ENCODE measurements at places on chromosomes 3 and 15.

DNA sequence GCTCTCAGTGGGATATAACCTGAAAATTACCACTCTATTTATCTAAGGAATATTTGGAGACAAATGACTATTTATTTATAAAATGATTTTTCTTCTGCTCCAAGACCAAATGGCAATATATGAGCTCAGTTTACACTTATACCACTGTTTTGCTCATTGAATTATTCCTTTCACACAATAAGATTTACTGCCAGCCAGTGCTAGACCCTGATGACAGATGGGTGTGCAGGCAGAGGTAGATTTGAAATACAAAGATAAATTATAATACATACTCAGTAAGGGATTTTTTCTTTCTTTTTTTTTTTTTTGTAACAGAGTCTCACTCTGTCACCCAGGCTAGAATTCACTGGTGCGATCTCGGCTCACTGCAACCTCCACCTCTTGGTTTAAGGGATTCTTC, 980.3 kb downstream of the EPHA3 start:
- no peak overlapping the region for H3K27ac ChIP-seq
- H3K36me3 ChIP-seq: no peaks in the 10 kb centered on the region
- no peak for DNase-seq
- H3K4me1 ChIP-seq: no peaks in the 10 kb centered on the region

DNA sequence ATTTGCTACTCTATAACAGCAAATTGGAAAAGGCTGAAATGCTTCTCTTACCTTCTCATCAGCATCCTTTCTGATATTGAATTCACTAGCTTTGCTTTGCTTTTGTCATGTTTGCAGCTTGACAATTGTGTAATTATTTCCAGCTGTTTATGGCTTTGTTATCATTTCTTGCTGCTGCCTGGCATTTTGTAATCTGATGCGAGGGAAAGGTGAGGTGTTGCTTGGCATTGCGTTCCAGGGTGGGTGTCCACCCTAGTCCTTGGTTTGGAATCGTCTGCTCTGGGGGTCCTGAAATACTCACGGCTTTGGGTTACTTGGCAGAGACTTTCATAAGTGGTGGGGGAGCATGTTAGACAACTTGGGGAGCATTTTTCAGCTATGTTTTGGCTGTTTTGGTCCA, 2.9 kb downstream of the CACNA2D3 start:
- peaks cover 10% of the 10 kb centered on the region for H3K4me1 ChIP-seq
- H3K4me3 ChIP-seq: no peak overlapping the region
- DNase-seq: no peak
- H3K27me3 ChIP-seq: peaks cover 13% of the 10 kb centered on the region
- no peaks in the 10 kb centered on the region for H3K36me3 ChIP-seq

DNA sequence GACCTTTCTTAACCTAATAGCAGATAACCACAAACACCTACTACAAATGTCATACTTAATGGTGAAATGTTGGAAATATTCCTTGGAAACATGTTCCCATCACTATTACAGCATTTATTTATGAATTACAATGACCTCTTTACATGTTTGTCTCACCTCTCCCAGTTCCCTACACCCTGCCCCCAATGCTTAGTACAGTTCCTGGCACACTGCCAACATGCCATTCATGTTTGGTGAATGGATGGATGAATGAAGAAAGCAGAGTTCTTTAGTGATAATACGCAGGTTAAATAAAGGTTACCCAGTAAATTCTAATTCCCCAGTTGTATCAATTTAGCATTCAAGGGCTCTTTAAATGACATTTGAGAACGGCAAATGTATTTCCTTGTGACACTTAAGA, 259.9 kb upstream of the ATP11B start:
- H3K4me1 ChIP-seq: no peaks in the 10 kb centered on the region
- H3K27me3 ChIP-seq: no peaks in the 10 kb centered on the region
- no peak overlapping the region for H3K27ac ChIP-seq
- no peaks in the 10 kb centered on the region for H3K36me3 ChIP-seq
- H3K4me3 ChIP-seq: no peak overlapping the region

DNA sequence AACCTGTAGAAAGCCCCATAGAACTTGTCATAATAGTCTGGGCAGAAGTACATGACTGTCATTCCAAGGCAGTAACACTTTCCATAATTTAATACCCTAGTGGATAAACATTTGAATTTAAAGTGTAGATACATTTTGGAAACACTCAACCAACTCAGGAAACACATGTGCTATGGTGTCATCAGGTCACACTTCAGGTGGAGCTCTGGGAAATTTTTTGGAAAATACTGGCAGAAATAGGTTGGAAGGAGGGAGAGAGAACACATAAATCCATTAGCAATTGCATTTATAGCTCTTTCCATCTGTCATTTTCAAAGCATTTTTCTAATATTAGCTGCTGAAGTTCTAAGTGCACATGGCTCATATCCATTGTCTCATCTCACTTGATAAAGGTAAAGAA, 135.7 kb downstream of the MEIS2 start:
- no peaks in the 10 kb centered on the region for H3K36me3 ChIP-seq
- no peaks in the 10 kb centered on the region for H3K27me3 ChIP-seq
- peaks cover 7% of the 10 kb centered on the region for H3K4me1 ChIP-seq
- no peak for DNase-seq

DNA sequence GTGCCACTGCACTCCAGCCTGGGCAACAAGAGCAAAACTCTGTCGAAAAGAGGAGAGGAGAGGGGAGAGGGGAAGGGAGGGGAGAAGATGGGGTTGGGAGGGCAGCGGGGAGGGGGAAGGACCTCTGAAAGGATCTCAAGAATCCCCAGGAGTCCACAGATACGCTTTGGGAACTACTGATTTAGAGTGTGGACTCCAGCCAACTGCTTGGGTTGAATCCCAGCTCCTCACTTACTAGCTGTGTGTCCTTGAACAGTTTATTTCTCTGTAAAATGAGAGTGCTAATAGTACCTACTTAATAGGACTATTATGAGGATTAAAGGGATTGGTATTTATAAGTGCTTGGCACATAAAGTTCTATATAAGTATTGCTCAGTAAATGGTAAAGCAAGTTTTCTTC, 45.0 kb upstream of the FAH start:
- H3K4me1 ChIP-seq: peaks cover 11% of the 10 kb centered on the region
- peak; percentile 36 for DNase-seq
- H3K27ac ChIP-seq: no peak overlapping the region
- no peaks in the 10 kb centered on the region for H3K36me3 ChIP-seq

GRCh38 chr15:70762469-70763119, 764 bp downstream of the UACA start:
- no peaks in the 10 kb centered on the region for H3K36me3 ChIP-seq
- H3K4me3 ChIP-seq: peak overlapping the region; percentile 86
- peak overlapping the region; percentile 84 for H3K27ac ChIP-seq
- no peaks in the 10 kb centered on the region for H3K27me3 ChIP-seq

GRCh38 chr3:116873142-116873541, 163.6 kb downstream of the TUSC7 start:
- H3K36me3 ChIP-seq: no peaks in the 10 kb centered on the region
- H3K4me1 ChIP-seq: no peaks in the 10 kb centered on the region
- H3K4me3 ChIP-seq: no peak overlapping the region
- no peak for DNase-seq
- no peaks in the 10 kb centered on the region for H3K27me3 ChIP-seq

- no peaks in the 10 kb centered on the region for H3K36me3 ChIP-seq
- no peaks in the 10 kb centered on the region for H3K27me3 ChIP-seq
- H3K4me3 ChIP-seq: no peak overlapping the region
- no peak overlapping the region for H3K27ac ChIP-seq
Observed at GRCh38 chr3:125220727-125221429, 8.3 kb upstream of the SLC12A8 start.

- H3K27ac ChIP-seq: no peak overlapping the region
- H3K4me3 ChIP-seq: no peak overlapping the region
- DNase-seq: no peak
- H3K4me1 ChIP-seq: peaks cover 16% of the 10 kb centered on the region
- no peaks in the 10 kb centered on the region for H3K27me3 ChIP-seq
- no peaks in the 10 kb centered on the region for H3K36me3 ChIP-seq
Observed at GRCh38 chr3:122257644-122258364, 67.2 kb upstream of the CSTA start.

GRCh38 chr3:12963922-12964701, 109.1 kb downstream of the IQSEC1 start:
- peak; percentile 61 for DNase-seq
- H3K27me3 ChIP-seq: no peaks in the 10 kb centered on the region
- peaks cover 67% of the 10 kb centered on the region for H3K4me1 ChIP-seq
- H3K36me3 ChIP-seq: no peaks in the 10 kb centered on the region
- H3K27ac ChIP-seq: peak overlapping the region; percentile 58
- no peak overlapping the region for H3K4me3 ChIP-seq

DNA sequence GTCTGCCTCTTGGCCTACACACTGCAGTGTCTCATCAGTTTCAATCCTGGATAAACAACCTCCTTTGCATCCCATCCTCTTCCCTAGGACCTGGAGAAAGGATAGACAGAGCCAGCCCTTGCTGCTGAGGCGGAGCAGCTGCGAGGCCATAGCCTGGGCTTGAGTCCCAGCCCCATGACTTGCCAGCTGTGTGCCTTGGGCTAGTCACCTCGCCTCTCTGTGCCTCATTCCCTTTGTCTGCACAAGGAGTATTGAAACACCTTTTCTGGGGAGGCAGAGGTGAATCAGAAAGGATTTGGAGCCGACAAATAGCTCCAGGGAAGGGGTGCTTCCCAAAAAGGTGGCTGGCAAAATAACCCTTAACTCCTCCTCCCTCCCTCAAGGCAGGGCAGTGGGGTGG, 65.0 kb upstream of the SLC6A1 start:
- DNase-seq: no peak
- H3K27ac ChIP-seq: no peak overlapping the region
- H3K27me3 ChIP-seq: no peaks in the 10 kb centered on the region
- H3K4me3 ChIP-seq: no peak overlapping the region
- H3K4me1 ChIP-seq: no peaks in the 10 kb centered on the region

- H3K4me3 ChIP-seq: no peak overlapping the region
- DNase-seq: no peak
- H3K27ac ChIP-seq: no peak overlapping the region
- no peaks in the 10 kb centered on the region for H3K36me3 ChIP-seq
Observed at GRCh38 chr3:130960139-130960795, 66.4 kb downstream of the ASTE1 start.

DNA sequence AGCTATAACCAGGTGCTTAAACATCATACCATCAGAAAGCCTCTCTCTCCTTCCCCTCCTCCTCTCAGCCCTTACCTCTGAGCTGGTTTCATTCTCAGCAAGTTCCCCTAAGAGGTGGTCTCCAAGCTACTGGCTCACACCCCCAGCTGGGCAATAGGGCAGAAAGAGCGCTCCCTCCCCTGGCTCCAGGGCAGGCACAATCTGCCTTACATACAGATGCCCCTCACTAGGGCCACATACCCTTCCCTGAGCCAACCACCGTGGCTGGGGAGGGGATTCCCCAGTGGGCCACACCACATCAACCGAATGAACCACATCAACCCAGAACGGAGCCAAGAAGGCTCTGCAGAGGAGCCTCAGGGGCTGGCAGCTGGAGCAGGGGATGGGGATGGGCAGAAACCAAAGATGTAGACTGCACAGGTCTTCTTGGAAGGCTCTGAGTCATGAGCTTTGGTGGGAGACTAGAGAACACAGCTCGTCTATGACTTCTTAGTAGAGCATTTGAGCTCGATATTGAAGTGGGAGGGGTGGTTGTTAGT, 4.6 kb upstream of the FBLN2 start:
- peaks cover 15% of the 10 kb centered on the region for H3K27me3 ChIP-seq
- no peaks in the 10 kb centered on the region for H3K36me3 ChIP-seq
- DNase-seq: no peak

DNA sequence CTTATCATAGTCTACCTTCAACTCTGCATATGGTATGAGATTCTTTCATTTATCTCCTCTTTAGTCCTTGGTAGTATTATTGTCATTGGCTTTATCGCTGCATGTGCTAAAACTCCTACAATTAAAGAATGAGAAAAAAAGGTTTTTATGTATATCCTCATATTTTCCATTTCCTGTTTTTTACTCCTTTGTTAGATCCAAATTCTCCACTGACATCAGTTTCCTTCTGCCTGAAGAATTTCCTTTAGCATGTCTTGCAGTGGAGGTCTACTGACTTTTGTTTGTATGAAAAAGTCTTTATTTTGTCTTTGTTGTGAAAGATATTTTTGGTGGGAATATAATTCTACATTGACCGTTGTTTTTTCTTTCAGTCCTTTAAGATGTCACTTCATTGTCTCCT, 81.0 kb upstream of the TNIK start:
- no peaks in the 10 kb centered on the region for H3K36me3 ChIP-seq
- no peak overlapping the region for H3K4me3 ChIP-seq
- no peak overlapping the region for H3K27ac ChIP-seq
- DNase-seq: no peak

- H3K4me3 ChIP-seq: no peak overlapping the region
- no peak for DNase-seq
- peaks cover 2% of the 10 kb centered on the region for H3K27me3 ChIP-seq
- H3K36me3 ChIP-seq: no peaks in the 10 kb centered on the region
- H3K4me1 ChIP-seq: no peaks in the 10 kb centered on the region
- H3K27ac ChIP-seq: no peak overlapping the region
Observed at GRCh38 chr3:11037976-11038375, 45.4 kb downstream of the SLC6A1 start.

DNA sequence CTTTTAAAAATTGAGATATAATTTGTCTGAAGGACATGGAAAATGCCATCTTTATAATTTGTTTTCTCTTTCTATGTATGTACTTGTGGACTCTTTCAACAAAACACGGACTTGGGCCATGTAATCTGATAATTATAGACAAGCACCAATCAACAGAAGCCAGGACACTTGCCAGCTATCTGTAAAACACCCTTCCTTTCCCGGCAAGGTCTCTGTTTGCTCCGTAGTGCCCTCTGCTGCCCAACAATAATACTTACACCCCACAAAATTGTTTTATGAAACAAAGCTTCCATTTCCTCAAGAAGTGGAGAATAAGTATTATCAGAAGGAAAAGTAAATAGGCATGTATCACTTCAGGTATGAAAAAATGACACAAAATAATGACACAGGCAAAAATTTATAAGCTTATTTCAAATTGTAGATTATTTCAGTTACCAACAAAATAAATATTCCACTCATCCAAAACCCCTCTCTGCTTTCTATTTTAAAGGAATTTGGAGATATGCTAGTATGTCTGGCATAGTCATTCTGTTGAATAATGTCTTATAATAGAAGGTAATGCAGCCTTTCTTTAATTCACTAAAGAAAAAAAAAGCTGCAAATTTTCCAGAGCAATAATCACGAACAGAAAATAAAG, 32.8 kb downstream of the MYH15 start:
- no peak overlapping the region for H3K4me3 ChIP-seq
- H3K27me3 ChIP-seq: no peaks in the 10 kb centered on the region
- H3K27ac ChIP-seq: no peak overlapping the region
- no peaks in the 10 kb centered on the region for H3K36me3 ChIP-seq
- DNase-seq: peak; percentile 82

DNA sequence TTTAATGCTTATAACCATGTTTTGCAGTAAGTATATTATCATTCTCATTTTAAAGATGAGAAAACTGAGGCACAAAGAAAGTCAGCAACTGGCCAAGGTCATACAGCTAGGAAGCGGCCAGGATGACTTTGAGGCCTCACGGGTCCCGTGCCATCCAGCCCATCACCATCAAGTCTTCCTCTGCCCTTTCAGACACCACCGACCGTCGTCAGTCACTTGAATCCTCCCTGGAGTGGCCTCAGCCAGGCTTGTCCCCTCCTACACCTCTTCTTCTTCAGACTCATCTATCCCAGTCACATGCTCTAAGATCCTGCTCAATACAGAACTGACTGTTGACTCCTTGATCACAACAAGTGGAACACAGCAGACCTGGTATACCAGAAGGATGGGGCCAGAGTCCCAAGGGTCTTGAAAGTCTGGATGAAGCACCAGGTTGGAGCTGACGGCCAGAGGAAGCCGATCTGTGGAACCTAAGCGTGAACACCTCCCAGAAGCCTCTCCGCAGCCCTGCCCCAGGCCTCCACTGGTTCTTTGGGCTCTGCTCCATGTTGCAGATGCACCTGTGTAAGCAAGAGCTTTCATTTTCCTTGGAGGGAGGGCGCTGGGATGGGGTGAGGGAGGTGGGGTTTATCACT, 22.1 kb downstream of the ITGA11 start:
- DNase-seq: peak; percentile 8
- no peaks in the 10 kb centered on the region for H3K4me1 ChIP-seq
- no peak overlapping the region for H3K4me3 ChIP-seq
- H3K27ac ChIP-seq: no peak overlapping the region
- no peaks in the 10 kb centered on the region for H3K36me3 ChIP-seq
